NAMALWA (cell line): ENCODE measurements at places on chromosomes 6 and 20.

DNA sequence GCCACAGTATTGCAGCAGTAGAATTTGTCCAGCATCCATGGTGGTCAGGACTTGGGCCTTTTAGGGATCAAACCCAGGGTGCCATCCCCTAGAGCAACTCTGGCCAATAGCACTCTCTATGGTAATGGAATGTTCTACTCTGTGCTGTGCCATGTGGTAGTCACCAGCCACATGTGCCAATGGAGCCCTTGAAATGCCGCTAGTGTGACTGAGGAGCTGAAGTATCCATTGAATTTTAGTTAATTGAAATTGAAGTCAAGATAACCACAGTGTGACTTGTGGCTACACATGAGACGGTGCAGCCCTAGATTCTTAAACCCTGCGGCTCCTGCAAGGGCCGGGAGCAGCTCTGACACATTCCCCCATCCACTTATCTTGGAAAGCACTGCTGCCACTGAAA is 54.6 kb downstream of the SLC2A10 start:
- no peak for DNase-seq

GRCh38 chr6:46925563-46926253 is 4.0 kb upstream of the ADGRF5 start:
- no peak for DNase-seq

GRCh38 chr6:109315341-109316110 is 66.7 kb downstream of the CD164 start:
- DNase-seq: no peak

DNA sequence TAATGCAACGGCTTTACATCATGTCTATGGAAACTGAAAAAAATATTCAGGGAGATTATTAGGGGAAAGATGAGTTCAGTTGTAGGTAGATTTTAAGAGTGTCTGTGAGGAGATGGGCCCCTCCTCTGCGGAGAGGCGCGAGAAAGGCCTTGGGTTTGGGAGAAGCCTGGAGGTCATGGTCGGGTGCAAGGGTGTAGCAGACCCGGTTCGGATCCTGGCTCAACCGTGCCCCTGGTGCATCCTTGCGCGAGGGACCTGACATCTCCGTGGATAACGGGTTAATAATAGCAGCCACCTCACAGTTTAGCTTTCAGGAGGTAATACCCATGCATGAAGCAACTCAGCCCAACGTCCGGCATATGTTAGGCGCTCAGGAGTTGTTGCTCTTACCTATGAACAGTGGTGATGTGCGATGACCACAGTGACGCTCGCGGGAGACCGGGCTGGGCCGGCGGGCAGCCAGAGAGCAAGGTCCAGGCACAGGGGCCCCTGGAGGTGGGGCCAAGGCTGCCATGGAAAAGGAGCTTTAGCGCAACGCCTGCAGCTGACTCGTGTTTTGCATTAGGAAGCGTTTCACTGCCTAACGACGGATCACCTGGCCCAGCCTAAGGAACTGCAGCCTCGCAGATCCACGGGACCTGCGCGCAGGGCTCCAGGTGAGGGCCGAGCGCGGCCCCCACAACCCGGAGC is 146.4 kb upstream of the ARID1B start:
- DNase-seq: no peak

GRCh38 chr6:45462190-45463134 is 84.7 kb upstream of the SUPT3H start:
- no peak for DNase-seq

DNA sequence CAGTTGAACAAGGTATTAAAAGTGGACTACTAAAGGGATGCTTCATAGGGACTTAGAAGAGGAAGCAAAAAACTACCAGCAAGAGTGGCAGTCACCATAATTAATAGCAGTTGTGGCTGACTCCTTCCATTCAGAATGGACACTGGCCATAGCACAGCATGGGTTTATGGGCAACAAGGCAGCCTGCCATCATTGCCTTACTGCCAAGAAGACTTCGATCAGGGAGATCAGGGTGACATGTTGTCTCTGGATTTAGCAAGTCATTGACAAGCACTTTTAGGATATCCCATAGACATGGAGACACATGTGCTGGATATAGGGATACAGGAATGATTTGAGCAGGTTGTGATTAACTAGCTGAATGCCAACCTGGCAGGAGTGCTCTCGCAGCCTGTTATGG is 35.3 kb upstream of the RIPOR2 start:
- DNase-seq: no peak
